ENCODE measurements at places on chromosomes 5 and 9.

GRCh38 chr5:124859556-124860290, 113.3 kb upstream of the ZNF608 start:
- DNase-seq: no peak

GRCh38 chr5:103010168-103010567, 109.8 kb downstream of the GIN1 start:
- DNase-seq: no peak

DNA sequence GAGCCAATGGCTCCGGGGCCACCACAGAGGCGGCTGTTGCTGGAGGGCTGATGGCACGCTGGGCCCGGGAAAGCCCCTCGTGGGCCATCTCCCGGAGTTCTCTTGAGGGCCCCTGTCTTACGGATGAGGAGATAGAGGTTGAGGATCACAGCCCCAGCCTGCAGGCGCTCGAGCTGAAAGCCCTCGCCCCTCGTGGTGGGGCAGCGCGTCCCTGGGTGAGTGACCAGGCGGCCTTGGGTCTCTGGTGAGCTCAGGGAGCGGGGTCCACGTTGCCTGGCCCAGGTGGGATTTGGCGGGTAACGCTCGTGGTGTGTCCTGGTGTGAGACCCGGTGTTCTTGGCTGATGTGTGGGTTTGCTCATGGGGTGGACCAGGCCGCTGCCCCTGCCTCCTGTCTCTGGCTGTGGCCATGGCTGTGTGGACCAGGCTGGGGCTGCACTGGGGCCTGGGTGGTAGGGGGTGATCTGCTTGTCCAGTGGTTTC, 38.9 kb downstream of the RXRA start:
- DNase-seq: no peak

DNA sequence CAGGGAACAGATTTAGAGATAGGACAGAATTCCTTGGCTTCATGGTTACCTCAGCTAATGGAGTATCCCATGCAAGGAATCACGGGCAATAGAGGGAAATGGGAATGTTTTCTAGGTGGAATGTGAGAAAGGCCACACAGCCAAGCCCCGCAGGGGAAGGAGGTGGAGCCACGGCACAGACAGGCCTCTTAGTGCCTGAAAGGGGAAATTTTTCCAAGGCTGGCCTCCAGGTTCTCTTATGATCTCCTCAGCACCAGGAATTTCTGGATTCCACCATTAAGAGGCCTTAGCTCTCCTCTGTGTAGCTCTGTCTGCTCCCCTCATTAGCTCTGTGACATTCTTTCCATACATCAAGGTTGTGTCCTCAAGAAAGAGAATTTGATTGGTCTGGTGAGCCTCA, 124.7 kb downstream of the GALNT10 start:
- DNase-seq: no peak

DNA sequence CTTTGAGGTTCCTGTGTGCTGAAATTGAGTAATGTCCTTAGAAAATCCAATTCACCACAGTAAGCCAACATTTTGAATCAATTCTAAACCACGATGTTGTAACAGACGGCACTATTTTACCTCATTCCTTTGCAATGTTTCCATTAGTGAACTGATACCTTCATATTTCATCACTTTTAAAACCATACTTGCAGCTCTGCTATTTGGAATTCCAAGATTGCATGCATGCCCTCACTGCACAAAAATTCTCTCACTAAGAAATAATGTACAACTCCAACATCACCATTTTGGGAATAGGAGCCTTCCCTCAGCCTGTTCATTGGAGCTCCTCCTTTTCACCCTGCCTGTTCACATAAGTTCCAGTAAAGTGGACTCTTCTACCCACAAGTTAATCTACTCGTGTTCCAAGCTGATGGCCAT, 74.8 kb upstream of the TGFBR1 start:
- DNase-seq: peak; percentile 98

DNA sequence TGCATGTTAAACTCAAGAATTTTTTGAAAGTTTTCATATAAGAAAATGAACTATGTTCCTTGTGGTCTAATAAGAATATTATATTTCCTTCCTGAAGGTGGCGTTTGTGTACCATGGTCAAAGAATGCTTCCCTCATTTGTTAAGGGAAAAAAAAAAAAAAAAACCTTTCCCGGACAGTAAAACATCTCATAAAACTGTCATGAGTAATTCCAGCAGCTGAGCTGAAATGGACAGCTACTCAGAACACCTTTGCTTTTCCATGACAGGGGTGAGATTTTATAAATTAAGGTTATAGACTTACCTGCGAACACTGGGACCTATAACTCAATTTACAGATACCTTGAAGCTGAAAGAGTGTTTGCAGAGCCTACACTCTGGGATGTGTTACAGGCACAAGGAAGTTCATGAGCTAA, 113.2 kb upstream of the RANBP3L start:
- DNase-seq: peak; percentile 65

Data from fibroblast of skin of abdomen (primary cell).